ENCODE measurements at places on chromosomes 3 and 15. TPM values are rescaled to one million over a fixed set of nuclear protein-coding genes. Genes with fewer than 3 reads are reported as not detected.

SEMA7A gene
- 5.0 TPM for total RNA-seq

CEMIP gene
- total RNA-seq: 0.10 TPM

GMNC gene
- not detected for total RNA-seq

SPINT1 gene
- total RNA-seq: 2.1 TPM

GOLGA8J gene
- not detected for total RNA-seq

PP2D1 gene
- not detected for total RNA-seq

ASTE1 gene
- total RNA-seq: 21.0 TPM

ANKDD1A gene
- 12.4 TPM for total RNA-seq

B3GNT5 gene
- total RNA-seq: 2.2 TPM

LRTM1 gene
- total RNA-seq: not detected

ZBTB47 gene
- total RNA-seq: 0.49 TPM

SATB1 gene
- 121 TPM for total RNA-seq

NOX5 gene
- not detected for total RNA-seq

SHF gene
- 3.3 TPM for total RNA-seq

SLC28A1 gene
- not detected for total RNA-seq

MYL3 gene
- not detected for total RNA-seq

CCR2 gene
- total RNA-seq: 9.5 TPM

FAM81A gene
- not detected for total RNA-seq

RFT1 gene
- 12.9 TPM for total RNA-seq

DTWD1 gene
- total RNA-seq: 11.2 TPM

GRIP2 gene
- not detected for total RNA-seq

NSMCE3 gene
- total RNA-seq: 43.0 TPM

GHSR gene
- total RNA-seq: not detected

SLC35G2 gene
- total RNA-seq: 0.44 TPM

MAP6D1 gene
- 1.9 TPM for total RNA-seq

LINGO1 gene
- total RNA-seq: not detected

ROPN1 gene
- not detected for total RNA-seq

PLSCR4 gene
- not detected for total RNA-seq

ITIH1 gene
- total RNA-seq: not detected

NRG4 gene
- total RNA-seq: not detected

ANKUB1 gene
- not detected for total RNA-seq

CYP1A2 gene
- not detected for total RNA-seq

GOLGA8S gene
- not detected for total RNA-seq

ARGFX gene
- total RNA-seq: not detected

CHDH gene
- 4.3 TPM for total RNA-seq

REC114 gene
- total RNA-seq: not detected

EIF4G1 gene
- 182 TPM for total RNA-seq

ATP13A5 gene
- total RNA-seq: not detected

ITIH4 gene
- 71.1 TPM for total RNA-seq

TRH gene
- not detected for total RNA-seq

DPPA2 gene
- total RNA-seq: not detected

SHC4 gene
- total RNA-seq: not detected

FANCD2OS gene
- total RNA-seq: not detected

C15orf39 gene
- total RNA-seq: 19.5 TPM

PAQR5 gene
- not detected for total RNA-seq

TRAT1 gene
- total RNA-seq: 85.0 TPM

CPLX3 gene
- 0.35 TPM for total RNA-seq

ANKRD34C gene
- not detected for total RNA-seq
